Thoracic aorta (tissue), 2 donors: ENCODE measurements at places on chromosomes 1 and 21. TPM values are rescaled to one million over a fixed set of nuclear protein-coding genes. Genes with fewer than 3 reads are reported as not detected.

Gene NT5C1A
- not detected for total RNA-seq

Gene CD244
- 0.78 TPM for total RNA-seq

Gene OR14K1
- total RNA-seq, result not detected

Gene DENND2C
- 2.0 TPM for total RNA-seq

Gene DPT
- total RNA-seq, result 85.7 TPM

Gene NES
- 30.6 TPM for total RNA-seq

Gene LCE3A
- total RNA-seq, result not detected

Gene OR2L13
- not detected for total RNA-seq

Gene CACYBP
- total RNA-seq, result 54.8 TPM

Gene JAM2
- total RNA-seq, result 10.2 TPM

Gene PDPN
- total RNA-seq, result 13.8 TPM

Gene C4BPB
- 0.54 TPM for total RNA-seq
